ENCODE measurements at places on chromosomes 4 and X.
A peak's percentile ranks its signal among the peaks of the same experiment; 100 is the strongest.

GRCh38 chrX:118802857-118803256 is 20.8 kb upstream of the ZCCHC12 start:
- no peak for DNase-seq

DNA sequence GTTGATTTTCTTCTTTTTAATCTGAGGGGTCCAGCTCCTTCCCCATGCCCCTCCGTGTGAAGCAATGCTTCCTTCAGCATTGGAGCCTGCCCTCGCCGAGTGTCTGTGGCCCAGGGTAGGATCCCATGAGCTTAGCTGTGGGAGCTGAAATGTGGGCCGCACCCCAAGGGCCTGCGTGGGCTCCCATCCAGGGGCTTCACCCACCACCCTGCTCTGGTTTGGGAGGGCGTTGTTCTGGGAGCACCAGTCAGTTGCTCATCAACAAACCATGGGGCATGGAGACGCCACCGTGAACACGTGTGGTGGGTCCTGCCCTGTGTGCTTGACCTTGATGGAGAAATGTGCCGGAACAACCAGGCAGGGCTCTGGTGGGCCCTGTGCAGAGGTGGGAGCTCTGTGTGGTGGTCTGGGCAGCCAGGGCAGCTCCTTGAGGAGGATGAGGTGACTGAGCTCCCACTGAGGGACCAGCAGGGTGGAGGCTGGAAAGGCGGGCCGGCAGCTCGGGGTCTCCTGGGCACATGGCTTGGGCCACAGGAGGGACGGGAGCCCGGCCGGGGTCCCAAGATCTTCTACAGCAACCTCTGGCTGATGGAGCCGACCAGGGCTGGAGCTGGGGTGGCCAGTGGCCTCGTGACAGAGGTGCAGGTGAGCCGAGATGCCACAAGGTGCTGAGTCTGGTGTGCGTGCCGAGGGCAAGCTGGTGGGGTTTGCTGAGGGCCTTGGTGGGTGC is 39.6 kb upstream of the NKX1-1 start:
- no peak for DNase-seq

- DNase-seq = no peak
These were observed 96.5 kb downstream of the HDAC8 start for GRCh38 chrX:72475952-72476668.

DNA sequence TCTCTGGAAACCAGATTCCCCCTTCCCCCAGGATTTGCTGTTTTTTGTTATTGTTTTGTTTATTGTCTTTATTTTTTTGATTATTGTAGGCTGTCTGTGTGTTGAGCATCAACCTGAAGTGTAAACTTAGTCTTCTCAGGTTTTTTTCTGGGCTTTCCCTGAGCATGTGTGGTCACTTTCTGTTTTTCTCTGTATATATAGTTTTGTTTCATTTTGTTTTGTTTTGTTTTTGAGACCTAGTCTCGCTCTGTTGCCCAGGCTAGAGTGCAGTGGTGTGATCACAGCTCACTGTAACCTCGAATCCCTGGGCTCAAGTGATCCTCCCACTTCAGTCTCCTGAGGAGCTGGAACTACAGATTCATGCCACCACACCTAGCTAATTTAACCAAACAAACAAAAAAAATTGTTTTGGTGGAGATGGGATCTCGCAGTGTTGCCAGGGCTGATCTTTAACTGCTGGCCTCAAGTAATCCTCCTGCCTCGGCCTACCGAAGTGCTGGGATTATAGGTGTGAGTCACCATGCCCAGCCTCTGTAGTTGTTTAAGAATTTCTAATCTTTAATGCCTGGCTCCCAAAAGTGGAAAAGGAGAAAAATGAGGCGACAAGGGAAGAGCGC is 9.1 kb downstream of the IL13RA1 start:
- peak; percentile 37 for DNase-seq

GRCh38 chr4:91064157-91064853 is 937.1 kb downstream of the CCSER1 start:
- no peak for DNase-seq

DNA sequence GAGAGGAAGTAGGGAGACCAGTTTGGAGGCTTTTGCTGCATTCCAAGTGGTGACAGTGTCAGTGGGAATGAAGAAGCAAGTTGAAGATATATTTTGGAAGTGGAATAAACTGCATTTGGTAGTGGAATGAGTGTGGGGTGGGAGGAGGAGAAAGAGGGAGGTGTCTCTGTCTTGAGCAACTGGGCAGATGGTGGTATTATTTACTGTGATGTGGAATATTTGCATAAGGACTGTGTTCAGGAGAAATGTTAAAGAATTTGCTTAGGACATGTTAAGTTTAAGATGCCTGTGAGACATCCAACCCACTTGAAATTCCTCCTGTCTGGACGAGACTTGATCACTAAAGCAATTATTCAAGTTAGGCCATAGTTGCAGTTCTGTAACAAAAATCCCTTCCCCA is 448.9 kb upstream of the AMOT start:
- no peak for DNase-seq

- DNase-seq = no peak
These were observed 199.6 kb downstream of the AASDH start for GRCh38 chr4:56187688-56188087.

DNA sequence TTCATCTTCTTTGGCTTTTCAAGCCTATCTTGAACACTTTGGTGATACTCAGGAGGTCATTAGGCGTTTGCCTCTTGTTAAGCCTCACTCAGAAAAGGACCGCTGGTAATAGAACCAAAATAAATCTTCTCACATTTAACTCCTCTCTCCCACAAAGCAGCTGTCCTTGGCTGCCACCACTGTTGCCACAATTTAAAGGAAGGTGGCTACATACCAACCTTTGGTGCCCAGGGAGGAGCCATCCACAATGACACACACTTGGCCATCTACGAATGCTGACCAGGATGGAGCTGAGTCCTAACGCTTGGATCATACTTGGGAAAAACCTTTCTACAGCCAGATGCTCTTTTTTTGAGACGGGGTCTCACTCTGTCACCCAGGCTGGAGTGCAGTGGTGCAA is 210.2 kb downstream of the HS6ST2 start:
- DNase-seq = no peak

GRCh38 chr4:171162478-171162877 is 650.7 kb upstream of the GALNTL6 start:
- DNase-seq = no peak

Data from GM12865 (cell line).